ENCODE measurements at places on chromosomes 3 and 15. TPM values are rescaled to one million over a fixed set of nuclear protein-coding genes. Genes with fewer than 3 reads are reported as not detected.

- DNase-seq = no peak
Observed at GRCh38 chr15:87416591-87417257, 839.8 kb downstream of the NTRK3 start.

PROS1 gene
- not detected for total RNA-seq

- no peak for DNase-seq
Observed at GRCh38 chr15:85941186-85941855, 138.3 kb upstream of the AGBL1 start.

AP3B2 gene
- total RNA-seq = 1.7 TPM

NMNAT3 gene
- total RNA-seq = 8.3 TPM

ZNF445 gene
- total RNA-seq = 31.1 TPM

PLSCR5 gene
- not detected for total RNA-seq

EPM2AIP1 gene
- total RNA-seq = 43.3 TPM

NOX5 gene
- 0.05 TPM for total RNA-seq

DNA sequence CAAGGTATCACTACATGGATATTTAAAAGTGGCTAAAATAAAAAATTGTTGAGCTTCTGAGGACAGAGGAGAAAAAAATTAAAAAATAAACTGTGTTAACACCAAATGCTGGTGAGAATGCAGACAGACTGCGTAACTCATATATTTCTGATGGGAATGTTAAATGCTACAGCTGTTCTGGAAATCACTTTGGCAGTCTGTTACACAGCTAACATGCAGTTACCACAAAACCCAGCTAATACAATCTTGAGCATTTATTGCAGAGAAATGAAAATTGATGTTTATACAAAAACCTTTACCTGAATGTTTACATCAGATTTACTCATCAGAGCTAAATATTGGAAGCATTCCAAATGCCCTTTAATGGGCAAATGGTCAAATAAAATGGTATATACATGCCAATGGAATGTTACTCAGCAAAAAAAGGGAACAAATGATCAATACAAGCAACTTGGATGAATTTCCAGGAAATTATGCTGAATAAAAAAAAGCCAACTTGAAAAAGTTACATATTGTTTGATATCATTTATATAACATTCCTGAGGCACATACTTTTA lies 24.6 kb downstream of the MNS1 start:
- DNase-seq = no peak

- DNase-seq = no peak
Observed at GRCh38 chr3:62525281-62525680, 151.9 kb upstream of the FEZF2 start.

NME9 gene
- 0.86 TPM for total RNA-seq

DNA sequence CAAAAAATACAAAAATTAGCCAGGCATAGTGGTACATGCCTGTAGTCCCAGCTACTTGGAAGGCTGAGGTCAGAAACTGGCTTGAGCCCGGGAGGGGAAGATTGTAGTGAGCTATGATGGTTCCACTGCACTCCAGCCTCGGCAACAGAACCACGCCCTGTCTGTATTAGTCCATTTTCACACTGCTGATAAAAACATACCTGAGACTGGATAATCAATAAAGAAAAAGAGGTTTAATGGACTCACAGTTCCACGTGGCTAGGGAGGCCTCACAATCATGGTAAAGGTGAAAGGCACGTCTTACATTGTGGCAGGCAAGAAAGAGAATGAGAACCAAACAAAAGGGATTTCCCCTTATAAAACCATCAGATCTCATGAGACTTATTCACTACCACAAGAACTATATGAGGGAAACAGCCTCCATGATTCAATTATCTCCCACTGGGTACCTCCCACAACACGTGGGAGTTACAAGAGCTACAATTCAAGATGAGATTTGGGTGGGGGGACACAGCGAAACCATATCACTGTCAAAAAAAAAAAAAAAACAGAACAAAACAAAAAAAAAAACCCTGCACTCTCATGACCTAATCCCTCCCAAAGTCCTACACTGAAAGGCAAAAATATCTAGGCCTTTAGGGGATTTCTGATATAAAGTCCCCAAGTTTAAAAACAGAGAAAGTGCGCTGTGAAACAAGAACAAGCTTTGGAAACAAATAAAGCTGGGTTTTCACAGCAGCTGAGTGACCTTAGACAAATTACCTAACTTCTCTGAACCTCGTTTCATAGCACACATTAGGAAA lies 224.7 kb downstream of the IGSF11 start:
- DNase-seq = no peak

DNA sequence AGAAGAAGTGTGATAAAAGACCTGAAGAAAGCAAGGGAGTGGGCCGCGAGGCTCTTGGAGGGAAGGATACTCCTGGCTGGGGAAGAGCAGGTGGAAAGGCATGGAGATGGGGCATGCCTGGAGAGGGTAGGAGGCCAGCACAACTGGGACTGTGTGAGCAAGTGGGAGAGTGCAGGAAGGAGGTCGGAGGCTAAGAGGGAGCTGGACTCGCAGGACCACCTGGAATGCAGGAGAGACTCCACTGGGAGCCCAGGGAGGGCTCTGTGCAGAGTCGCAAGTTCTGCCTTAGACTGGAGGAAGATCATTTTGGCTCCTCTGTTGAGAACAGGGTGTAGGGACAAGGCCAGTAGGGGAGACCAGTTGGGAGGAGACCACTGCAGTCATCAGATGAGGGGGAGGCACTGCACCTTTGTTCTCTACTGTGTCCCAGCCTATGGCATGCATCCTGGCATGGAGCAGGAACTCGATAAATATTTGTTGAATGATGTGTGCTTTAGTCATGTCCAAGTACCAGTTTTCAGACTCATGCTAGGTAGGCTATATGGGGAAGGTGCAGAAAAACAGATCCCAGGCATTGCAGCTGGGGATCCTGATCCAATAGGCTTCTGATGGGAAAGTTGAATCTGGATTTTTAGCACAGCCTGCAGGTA lies 13.7 kb downstream of the FAM107A start:
- DNase-seq = no peak

CFAP161 gene
- total RNA-seq = 0.21 TPM

DNA sequence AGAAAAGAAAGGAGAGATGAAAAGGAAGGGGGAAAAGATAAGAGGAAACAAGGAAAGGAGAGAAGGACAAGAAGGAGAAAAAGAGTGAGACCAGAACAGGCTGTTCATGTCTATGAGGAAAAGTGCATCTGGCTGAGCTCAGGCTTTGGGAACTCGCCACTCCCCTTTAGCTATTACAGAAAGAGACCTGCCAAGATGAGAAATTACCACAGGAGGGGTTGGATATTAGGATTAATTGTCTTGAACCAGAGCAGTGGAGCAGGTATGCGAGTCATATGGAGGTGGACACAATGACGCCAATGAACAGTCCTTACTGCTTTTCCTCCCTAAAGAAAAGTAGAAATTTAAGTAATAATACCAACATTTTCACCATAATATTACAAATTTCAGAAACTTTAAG lies 577.0 kb upstream of the ARRDC4 start:
- no peak for DNase-seq

DNA sequence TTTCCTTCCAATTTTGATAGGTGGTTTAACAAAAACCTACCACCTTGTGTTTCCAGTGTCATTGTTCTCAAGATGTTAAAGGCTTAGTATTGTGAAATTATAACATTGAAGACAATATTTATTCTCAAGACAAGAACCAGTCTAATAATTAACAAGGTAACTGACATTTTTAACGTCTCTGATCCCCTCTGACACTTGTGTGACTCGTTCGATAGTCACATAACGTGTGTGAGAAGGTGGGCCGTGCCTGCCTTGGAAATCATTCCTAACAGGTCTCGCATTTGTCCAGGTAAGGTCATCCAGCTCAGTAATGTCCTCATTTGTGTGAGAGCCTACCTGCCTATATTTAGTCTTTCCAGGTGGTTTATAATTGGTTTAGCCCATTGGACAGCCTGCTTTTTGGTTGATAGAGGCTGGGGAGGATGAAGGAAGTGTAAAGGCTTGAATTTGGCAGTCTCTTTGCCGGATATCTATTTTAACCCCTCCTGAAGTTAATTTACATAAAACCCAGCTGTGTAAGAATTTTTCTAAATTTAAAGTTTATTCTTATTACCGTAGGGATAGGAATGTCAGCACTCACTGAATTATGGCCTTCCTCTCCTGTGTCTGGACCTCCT lies 94.4 kb downstream of the AKAP13 start:
- no peak for DNase-seq

GRCh38 chr3:188533612-188534357 lies 379.8 kb downstream of the LPP start:
- no peak for DNase-seq

- no peak for DNase-seq
Observed at GRCh38 chr3:12994357-12994606, 78.9 kb downstream of the IQSEC1 start.

PPM1L gene
- 4.1 TPM for total RNA-seq

- no peak for DNase-seq
Observed at GRCh38 chr3:189316296-189317019, 144.7 kb downstream of the TPRG1 start.

- DNase-seq = no peak
Observed at GRCh38 chr3:195907684-195907933, 742 bp downstream of the TNK2 start.

- no peak for DNase-seq
Observed at GRCh38 chr15:99564221-99565048, 1.3 kb upstream of the MEF2A start.

GRCh38 chr3:150073513-150073912 lies 102.8 kb upstream of the PFN2 start:
- no peak for DNase-seq

SLC28A1 gene
- not detected for total RNA-seq

DNA sequence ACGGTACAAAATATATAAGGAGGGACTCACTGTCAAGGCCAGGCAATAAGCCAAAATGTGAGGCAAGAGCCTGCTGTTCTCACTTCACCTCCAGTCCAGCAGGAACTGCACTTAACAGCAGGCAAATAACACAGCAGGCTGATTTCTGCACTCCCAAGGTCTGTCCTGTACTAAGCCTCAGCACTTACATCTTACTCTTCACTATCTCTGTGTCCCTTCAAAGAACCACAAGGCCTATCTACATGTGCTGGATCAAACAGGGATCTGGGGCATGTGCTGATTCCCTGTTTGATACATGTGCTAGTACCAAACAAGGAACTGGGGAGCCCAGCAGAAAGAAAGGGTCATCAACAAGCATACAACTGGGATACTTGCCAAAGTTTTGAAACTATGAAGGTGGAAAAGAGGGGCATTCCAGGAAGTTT lies 22.2 kb downstream of the UACA start:
- no peak for DNase-seq

GRCh38 chr15:36024031-36024688 lies 478.2 kb upstream of the DPH6 start:
- DNase-seq = no peak
